NCI-H345 (cell line): ENCODE measurements at places on chromosomes 5 and 9.

- no peak for DNase-seq
These were observed 17.3 kb downstream of the GPBP1 start for GRCh38 chr5:57191163-57191562.

DNA sequence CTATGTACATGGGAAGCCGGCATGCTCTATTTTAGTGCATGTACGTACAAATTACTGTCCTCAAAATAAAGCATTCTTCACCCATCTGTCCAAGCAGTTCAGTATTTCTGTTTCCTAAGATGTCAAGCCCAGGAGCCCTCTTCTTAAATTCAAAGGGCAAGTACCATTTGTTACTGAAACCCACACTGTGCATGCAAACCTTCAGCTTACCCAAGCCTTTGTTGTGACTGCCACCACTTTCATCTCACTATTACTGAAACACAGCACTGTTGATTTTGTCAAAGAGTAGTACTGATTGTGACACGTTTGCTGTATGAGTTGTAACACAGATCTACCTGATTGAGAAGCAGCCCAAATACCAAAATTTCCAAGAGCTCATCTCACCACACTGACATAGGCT, 390.4 kb upstream of the IZUMO3 start:
- no peak for DNase-seq

DNA sequence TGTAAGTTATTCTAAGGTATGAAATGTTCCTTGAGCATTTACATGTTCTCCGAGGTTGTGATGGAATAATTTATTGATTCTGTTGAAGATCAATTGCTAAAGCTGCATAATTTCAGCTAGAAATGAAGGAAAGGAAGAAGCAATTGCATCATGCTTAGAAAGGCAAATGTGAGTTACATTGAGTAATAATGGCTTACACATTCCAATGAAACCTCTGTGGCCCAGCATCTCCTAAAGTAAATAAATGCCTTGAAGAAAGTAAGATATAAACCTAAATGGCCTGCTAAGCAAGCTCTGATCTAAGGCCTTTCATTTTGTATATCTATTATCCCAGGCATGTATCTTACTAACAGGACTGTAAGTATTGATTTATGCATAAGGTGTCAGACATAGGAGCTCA, 677.3 kb upstream of the RGMB start:
- DNase-seq, result no peak

DNA sequence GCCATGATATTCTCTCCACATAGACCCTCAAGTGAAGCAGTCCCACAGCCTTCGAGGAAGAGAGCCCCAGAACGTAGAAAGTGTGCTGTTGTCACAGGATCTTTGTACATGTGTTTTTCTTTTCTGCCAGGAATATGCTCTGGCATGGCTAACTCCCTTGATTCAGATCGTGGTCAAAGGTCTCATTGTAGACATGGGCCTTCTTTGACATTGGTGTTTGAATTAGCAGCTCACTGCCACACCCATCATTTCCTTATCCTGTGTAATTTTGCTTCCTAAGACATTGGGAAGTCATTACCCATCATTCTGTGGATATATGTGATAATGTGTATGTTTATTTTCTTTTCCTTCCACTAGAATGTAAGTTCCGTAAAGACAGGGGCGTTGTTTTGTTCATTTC, 25.5 kb downstream of the MTRR start:
- DNase-seq, result no peak

DNA sequence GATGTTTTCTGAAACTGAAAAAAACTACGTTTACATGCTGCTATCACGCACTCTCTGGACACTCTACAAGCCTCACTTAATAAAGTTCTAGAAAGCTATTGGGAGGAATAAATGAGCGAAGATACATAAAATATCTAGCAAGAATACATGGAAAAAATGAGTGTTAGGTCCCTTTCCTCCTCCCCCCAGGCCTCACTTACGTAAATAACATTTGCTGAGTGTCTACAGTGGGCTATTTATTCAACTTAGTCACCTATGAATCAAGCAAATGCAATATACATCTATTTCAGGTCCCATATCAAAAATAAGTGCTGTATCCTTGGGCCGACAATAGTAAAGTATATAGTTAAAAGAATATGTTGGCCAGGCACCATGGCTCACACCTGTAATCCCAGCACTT, 62.5 kb downstream of the FRMD3 start:
- no peak for DNase-seq

GRCh38 chr5:87403409-87403808, 9.3 kb downstream of the CCNH start:
- DNase-seq, result no peak

DNA sequence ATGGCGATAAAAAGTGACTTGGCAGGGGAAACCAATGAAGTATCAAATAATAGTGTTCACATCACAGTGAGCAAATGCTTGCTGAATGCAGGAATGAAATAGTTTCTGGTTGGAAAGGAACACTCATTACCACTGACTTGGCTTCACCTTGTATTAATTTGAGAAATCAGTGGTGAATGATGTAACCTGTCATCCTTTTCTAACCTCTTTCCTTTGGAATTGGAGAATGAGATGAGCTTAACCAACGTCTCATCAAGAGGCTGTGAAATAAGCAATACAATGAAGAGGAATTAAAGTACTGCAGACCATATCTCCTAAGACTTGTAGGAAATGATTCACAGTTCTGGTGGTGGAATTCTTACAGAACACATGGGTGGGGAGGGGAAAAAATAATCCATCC, 192.2 kb downstream of the DMAC1 start:
- DNase-seq, result no peak

GRCh38 chr5:52800394-52801213, 12.9 kb downstream of the ITGA1 start:
- DNase-seq, result peak; percentile 44
